Left ventricle myocardium inferior (tissue), 1 donor: ENCODE measurements at places on chromosomes 5 and 9.
A peak's percentile ranks its signal among the peaks of the same experiment; 100 is the strongest.

GRCh38 chr5:7980881-7981280 is 111.9 kb downstream of the MTRR start:
- DNase-seq, result no peak

- no peak for DNase-seq
Observed at GRCh38 chr5:116058346-116058936, 26.2 kb downstream of the ARL14EPL start.

DNA sequence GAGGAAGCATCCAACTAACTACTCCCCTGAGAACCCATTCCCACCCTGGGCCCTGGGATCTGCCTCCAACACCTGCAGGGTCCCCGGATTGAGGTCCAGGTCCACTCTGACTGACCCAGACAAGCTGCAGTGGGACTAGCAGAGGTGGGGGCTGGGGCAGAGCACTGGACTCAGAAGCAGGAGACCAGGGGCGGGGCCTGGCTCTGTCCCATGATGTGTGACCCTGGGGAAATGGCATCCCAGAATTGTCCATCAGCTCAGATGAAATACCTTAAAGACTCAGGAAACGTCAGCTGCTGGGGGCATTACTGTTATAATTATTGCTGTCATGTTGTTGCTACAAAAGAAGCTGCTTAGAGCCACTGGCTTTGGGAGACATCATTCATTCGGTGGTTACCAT is 202.4 kb downstream of the C9orf50 start:
- no peak for DNase-seq

- DNase-seq, result no peak
Observed at GRCh38 chr9:104075801-104076753, 18.0 kb upstream of the SMC2 start.

DNA sequence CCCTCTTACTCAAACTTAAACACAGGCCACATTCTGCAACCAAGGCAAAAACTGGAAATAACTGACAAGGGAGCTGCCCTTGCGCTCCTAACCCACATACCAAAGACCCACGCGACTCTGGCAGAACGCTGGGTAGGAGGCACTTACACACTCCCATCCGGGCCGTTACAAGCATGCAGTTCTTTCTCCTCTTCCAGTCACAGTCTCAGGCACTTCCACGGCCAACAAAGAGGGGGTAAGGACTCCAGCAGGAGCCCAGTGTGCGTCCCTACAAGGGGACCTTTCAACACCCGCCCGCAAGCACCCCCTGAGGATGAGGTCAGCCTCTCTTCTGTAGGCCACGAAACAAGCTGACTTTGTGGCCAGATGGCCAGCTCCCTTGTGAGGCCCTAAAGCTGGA is 57.4 kb downstream of the SERINC5 start:
- DNase-seq, result peak; percentile 54

DNA sequence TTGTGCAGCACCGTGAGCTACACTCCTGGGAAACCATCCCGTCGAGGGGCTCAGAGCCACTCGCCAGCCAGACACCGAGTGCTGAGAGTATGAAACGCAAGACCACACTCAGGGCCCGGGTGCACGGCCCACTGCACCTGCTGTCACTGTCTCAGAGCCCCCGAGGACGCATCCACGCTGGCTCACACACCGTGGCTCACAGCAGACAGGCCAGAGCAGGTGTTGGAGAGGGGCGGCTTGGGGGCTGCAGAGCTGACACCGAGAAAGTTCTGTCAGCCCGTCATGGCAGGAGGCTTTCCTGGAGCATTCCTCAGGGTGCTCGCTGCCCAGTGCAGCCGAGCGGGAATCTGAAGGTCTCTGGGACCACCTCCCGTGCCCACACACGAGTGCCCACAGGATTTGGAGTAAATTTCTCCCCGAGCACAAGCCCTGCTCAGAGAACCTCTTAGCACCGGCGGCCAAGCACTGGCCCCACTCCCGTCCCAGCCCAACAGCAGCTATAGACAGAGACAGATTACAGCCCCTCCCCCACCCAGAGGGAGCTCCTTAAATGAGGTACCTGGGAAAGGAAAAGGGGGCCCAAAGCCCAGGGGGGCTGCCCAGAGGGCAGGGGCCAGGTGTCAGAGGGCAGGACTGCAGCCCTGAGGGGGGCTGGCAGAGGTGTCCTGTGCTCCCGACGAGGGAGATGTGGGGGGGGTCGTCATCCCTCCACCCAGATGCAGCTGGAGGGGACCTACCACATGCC is 56.0 kb upstream of the SARDH start:
- no peak for DNase-seq

GRCh38 chr5:104355350-104355749 is 792.8 kb upstream of the NUDT12 start:
- DNase-seq, result no peak

DNA sequence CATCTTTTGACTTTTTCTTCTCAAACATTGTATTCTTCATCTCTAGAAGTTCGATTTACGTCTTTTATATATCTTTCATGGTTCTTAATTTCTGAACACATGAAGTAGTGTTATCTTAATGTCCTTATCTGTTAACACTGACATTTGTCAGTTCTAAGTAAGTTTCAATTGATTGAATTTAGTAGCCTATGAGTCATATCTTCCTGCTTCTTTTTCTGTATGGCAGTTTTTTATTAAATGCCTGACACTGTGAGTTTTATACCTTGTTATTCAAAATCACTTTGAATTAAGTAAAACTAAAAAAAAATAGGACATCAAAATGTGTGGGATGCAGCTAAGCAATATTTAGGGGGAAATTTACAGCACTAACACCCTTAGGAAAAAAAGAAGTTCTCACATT is 707.0 kb upstream of the ACO1 start:
- DNase-seq, result no peak

DNA sequence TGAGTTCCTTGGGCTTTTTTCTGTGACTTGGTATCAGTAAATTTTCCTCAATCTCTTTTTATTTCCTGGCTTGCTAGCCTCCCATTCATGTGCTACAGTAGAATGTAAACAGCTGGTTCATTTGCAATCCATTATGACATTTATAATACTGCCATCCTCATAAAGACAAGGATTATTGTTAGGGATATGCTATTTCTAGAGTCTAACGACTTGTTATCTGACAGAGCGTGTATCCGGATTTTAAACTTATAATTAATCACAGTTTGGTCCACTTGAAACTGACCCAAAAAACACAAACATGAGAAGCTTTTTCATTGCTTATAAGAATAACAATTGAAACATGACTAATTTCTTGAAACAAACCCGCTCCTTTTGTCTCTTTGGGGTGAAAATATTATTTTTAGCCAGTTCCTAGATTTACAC is 585.8 kb downstream of the TLE4 start:
- DNase-seq, result no peak

- DNase-seq, result no peak
Observed at GRCh38 chr9:23220957-23221356, 605.1 kb downstream of the ELAVL2 start.

- DNase-seq, result no peak
Observed at GRCh38 chr5:26833596-26833995, 204.8 kb downstream of the CDH9 start.

DNA sequence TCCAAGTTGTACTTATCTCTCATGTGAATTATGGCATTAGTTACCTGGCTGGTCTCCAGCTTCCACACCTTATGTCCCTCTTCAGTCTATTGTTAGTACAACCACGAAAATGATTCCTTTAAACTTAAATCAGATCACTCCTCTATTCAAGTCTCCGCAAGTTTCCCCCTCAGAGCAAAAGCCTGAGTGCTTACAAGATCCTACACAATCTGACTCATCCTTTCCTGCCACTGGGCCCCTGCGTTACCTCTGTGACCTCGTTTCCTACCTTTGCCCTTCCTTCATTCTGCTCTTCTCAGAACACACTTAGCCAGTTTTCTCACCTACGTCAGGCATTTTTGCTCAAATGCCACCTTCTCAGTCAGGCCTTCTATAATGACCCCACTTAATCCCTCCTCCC is 45.1 kb upstream of the GLIS3 start:
- no peak for DNase-seq

- no peak for DNase-seq
Observed at GRCh38 chr5:82698026-82698425, 379.2 kb downstream of the TMEM167A start.

- no peak for DNase-seq
Observed at GRCh38 chr5:179211068-179211467, 134.2 kb downstream of the ADAMTS2 start.

DNA sequence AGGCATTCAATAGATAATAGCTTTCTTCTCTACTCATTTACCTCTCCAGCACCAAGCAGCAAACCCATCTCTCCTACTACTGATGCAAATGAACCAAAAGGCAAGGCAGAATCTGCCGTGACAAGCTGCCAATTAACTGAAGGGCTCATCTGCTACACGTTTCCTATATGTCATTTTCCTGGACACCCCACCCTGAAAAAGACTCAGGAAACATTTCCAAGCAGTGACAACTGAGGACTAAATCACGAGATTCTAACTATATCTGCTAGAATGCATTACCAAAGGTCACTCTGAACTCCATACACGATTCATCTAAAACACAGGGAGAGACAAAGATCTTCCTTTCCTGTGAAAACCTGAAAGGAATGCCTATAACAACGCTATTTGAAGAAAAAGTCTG is 12.9 kb downstream of the PLPP1 start:
- DNase-seq, result no peak

DNA sequence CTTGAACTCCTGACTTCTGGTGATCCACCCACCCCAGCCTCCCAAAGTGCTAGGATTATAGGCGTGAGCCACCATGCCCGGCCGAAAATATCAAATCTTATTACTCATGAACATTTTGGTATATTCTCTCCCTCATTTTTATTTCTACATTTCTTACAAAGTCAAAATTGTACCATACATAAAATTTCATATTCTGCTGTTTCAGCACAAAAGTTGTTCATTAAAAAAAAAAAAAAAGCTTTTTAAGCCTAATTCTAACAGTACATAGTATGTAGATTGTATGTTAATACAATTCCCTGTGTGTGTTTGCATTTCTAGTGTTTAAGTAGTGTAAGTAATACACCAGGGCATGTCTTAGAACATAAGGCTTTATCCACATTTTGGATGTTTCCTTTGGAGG is 14.9 kb downstream of the BNIP1 start:
- no peak for DNase-seq

- no peak for DNase-seq
Observed at GRCh38 chr5:36108758-36109460, 42.2 kb upstream of the UGT3A2 start.

- DNase-seq, result no peak
Observed at GRCh38 chr9:129769669-129770068, 16.8 kb upstream of the PTGES start.

DNA sequence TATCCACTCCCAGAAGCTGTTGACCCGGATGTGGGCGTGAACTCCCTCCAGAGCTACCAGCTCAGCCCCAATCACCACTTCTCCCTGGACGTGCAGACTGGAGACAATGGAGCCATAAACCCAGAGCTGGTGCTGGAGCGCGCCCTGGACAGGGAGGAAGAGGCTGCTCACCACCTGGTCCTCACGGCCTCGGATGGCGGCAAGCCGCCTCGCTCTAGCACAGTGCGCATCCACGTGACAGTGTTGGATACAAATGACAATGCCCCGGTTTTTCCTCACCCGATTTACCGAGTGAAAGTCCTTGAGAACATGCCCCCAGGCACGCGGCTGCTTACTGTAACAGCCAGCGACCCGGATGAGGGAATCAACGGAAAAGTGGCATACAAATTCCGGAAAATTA is 834 bp downstream of the PCDHGA8 start:
- no peak for DNase-seq

DNA sequence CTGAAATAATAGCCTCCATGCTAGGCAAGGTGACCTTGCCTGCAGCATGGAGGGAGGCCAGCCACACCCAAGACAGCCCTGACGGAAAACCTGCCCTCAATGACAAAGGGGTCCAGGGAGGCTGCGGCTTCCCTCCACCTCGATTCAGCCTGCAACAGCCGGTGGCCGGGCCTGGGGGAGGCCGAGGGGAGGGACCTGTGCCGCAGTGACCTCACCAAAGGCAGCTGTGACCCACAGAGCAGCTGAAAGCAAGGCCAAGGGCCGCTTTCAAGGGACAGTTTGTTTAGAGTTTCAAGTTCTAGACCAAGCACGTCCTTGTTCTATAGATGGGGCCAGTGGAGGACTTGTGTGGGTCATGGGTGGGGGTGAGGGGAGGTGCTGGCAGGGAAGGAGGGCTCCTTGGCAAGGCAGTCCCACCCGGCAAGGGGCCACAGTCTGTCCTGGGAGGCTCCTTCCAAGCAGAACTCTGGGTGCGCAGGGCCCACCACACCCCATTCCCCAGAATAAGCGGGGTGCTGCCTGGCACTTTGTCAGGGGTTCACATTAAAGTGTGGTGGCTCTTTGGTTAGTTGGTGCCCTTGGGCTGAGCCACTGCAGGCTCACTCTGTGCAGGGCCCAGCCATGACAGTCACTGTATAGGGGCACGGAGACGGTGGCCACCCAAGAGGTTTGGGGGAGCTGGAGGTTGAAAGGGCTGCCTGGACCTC is 226.5 kb downstream of the FANCC start:
- no peak for DNase-seq

DNA sequence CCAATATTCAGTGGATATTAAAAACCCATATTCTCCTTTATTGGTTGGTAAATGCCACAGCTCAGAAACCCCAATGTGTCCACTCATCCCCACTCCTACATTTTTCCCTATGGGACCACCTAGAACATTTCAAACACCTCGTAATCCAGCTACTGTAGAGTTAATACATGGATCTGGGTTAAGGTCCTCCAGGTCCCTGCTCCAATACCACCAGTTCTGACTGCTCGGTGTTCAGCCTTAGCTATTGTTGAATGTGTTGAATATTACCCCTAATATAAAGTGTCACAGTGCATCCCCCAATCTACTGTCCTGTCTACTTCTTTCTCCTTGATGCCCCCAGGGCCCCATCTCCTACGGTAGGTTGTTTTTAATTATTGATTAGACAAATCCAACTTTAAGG is 231.5 kb downstream of the PCSK1 start:
- DNase-seq, result no peak

- DNase-seq, result no peak
Observed at GRCh38 chr9:35738186-35738585, 5.7 kb downstream of the CREB3 start.

DNA sequence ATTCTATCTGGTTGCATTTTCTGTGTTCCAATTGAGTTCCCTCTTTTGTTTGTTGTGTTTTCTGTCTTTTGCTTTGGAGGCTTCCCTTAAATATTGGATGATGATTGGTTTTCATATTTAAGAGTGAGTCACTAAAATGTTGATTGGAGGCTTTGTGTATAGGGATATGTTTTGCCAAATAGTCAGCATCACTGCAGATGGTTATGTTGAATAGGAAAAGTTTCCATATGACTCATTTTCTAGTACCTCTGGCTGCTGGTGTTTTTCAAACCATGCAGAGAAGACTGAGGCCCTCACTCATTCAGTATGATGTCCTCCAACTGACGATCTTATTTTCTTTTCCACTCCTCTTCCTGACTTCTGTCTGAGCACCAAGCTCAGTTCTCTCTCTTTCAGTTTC is 1290.0 kb downstream of the EFNA5 start:
- no peak for DNase-seq

DNA sequence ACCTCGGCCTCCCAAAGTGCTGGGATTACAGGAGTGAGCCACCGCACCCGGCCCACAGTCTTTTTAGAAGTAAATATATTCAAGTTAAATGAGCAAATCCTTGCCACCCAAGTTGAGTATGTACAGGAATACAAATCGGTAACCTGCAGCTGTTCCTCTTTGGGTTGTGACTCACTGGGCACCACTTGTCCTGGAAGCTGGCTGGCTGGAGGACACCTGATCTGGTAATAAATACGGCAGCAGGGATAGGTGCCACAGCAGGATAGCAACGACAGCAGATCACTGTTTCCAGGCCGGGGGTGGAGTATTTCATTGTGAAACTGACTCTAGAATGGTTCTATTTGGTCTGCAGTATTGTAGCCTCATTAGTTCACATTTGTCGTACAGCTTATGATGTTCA is 35.7 kb upstream of the SLC36A2 start:
- no peak for DNase-seq

- DNase-seq, result no peak
Observed at GRCh38 chr9:73011181-73011750, 58.4 kb upstream of the ALDH1A1 start.
